Activated CD4-positive, alpha-beta T cell treated with anti-CD3 and anti-CD28 coated beads for 1 hour (primary cell): ENCODE measurements at places on chromosomes 7 and 10.

- DNase-seq = no peak
These were observed 180.6 kb downstream of the SEMA3E start for GRCh38 chr7:83468251-83468739.

- no peak for DNase-seq
These were observed 757.1 kb downstream of the SORCS3 start for GRCh38 chr10:105398202-105398601.

DNA sequence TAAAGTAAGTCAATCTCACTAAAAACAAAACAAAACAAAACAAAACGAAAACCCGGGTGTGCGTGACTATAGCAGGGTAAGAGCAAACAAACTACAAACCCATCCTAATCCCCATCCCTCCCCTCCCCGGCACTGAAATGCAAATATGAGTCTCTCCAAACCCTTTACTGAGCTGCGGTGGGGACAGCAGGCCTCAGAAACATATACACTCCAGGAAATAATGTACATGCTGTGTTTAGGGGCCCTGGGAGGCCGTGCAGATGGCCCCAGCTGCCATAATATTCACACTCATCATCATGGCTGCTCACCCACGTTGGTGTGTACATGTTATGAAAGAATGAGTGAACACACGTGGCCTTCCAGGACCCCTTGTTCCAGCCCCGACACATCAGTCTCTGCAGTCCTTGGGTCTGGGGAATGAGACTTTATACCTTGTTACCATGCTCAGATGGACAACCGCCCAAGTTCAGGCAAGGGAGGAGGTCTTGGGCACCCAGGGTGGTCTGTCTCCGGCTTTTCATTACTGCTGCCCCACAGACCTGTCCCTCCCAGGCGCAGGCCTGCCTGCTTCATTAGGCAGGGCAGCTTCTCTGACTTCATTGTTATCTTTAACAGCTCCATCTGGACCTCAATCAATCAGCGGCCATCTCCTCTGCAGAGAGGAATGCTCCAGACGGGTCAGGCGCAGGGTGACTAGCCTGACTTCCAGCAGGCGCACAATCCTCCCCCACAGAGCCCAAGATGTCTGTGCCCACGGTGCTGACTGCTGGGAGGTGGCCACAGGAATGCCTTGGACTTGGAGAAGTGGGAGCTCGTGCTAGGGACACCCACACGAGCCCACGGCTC, 20.6 kb downstream of the HSPA12A start:
- no peak for DNase-seq

DNA sequence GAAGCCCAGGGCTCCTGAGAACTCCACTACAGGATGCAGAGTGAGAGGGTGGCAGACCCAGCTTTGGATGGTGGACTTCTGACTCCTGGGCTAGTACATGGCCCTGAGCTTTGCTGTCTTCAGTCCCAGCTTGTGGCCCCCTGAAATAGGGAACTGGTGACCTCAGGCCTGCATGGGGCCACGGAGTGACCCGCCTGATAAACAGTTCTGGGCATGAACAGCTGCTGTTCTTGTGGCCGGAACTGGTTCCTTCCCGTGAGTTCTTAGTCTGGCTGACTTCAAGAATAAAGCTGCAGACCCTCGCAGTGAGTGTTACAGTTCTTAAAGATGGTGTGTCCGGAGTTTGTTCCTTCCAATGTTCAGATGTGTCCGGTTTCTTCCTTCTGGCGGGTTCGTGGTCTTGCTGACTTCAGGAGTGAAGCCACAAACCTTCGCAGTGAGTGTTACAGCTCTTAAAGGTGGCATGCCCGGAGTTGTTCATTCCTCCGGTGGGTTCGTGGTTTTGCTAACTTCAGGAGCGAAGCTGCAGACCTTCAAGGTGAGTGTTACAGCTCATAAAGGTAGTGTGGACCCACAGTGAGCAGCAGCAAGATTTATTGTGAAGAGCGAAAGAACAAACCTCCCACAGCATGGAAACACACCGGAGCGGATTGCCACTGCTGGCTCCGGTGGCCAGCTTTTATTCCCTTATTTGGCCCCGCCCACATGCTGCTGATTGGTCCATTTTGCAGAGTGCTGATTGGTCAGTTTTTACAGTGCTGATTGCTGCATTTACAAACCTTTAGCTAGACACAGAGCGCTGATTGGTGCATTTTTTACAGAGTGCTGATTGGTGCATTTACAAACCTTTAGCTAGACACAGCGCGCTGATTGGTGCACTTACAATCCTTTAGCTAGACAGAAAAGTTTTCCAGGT, 268.0 kb downstream of the ZEB1 start:
- no peak for DNase-seq

DNA sequence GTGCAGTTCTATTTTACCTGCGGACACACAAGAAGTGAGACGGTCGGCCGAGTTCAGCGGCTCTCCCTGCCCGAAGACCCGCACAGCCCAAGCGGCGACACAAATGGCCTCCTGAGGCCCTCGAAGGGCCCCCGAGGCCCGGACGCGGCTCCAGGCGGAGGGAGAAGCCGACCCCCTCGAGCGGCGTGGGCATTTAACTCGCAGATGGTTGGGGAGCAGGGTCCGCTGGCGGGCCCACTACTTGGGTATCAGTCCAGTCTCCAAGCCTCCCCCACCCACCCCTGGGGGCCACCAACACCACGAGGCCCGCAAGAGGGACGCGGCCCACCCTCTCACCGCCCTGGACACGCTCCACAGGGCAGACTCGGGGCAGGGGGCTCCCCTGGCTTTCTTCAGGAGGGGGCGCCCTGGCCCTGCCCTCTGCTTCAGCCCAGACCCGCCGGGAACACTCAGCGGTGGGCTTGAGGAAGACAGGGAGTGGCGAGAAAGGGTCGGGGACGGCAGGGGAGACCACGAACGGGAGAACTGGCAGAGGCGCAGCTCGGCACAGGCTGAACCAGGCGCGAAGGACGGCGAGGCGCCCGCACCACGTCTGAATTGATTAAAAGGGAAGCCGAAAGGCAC, 1.7 kb downstream of the IGF2BP3 start:
- DNase-seq = no peak

DNA sequence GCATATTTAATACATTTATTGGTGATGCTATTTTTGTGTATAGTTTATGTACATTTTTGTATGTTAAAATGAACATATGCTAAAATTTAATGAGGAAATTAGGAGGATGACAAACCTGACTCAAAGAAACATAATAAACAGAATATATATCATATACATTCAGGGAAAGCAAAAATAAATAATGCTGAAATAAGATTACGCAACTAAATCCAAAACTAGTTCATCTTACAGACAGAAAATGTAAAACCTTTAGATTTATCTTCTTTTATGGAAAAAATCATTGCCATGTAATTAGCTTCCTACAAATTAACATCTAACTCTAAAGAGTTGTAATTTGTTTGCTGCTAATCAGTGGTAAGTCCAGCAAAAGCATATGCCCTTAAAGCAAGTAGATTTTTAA, 216.5 kb downstream of the PTN start:
- no peak for DNase-seq

DNA sequence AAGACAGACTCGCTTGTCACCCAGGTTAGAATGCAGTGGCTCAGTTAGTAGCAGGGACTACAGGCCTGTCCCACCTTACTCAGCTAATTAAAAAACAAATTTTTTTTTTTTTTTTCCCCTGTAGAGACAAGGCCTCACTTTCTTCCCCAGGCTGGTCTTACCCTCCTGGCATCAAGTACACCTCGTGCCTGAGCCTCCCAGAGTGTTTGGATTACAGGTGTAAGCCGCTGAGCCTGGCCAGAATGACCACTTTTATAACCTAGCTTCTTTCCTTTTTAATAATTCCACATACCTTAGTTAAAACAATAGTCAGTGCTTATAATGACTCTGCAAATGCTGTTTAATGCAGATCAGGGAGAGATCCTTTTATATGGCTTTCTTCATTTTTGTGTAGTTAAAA, 31.3 kb downstream of the RSBN1L start:
- no peak for DNase-seq

DNA sequence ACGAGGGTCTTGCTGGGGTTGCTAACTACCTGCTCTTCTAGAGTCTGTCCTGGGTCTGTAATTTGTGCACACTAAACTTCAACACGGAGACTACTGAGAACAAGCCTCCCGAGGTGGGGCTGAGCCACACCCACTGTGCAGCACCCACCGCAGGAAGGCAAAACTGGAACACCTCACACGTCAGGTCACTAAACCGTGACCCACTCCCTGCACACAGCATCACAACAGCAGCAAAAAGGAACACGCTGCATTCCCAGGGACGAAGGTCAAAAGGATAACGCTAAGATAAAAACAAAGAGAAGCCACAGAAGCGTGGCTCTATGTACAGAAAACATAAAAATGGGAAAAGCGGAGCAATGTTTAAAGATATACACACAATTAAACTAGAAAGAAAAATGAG, 170.1 kb downstream of the MAD1L1 start:
- DNase-seq = no peak

GRCh38 chr10:12849319-12850181, 152.0 kb downstream of the CCDC3 start:
- no peak for DNase-seq

DNA sequence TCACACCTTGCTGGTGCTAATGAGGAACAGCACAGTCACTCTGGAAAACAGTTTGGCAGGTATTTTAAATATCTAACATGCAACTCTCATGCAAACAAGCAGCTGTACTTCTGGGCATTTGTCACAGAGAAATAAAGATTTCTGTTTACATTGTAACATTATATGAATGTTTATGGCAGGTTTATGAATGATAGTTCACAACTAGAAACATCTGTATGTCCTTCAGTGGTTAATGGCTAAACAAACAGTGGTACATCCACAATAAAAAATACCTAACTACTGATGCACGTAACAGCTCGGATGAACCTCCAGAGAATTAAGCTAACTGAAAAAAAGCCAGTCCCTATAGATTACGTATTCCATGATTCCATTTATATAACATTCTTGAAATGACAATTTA, 109.6 kb downstream of the GPR37 start:
- DNase-seq = no peak

DNA sequence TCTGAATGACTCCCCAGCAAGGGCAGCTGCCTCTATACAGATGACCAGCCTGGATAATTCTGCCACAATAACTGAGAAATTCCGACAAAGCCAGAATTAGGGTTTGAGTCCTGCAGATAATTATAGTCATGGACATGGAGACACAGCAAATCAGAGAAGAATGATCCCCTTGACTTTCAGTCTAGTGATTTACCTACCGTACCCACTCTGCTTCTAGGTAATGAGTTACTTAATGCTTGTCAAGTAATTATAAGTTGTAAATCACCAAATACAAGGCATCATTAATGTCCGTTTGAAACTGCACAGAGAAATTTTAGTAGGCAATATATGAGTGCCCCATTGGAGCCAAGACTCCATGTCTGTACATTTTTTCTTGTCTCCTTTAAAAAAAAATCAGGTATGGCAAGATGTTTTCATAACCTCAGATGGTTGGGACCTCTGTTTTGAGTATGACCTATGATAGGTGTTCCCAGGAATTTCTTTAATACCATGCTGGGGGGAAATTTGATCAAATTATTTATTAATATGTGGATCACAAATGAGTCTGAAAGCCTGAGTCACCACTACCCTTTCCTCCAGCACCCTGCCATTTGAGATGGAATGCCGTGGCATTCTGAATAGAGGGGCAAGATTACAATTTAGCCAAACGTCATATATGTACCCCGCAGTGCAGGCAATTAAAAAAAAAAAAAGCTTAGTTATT, 5.5 kb upstream of the ARID5B start:
- DNase-seq = no peak
